ENCODE measurements at places on chromosomes 6 and 20. TPM values are rescaled to one million over a fixed set of nuclear protein-coding genes. Genes with fewer than 3 reads are reported as not detected.

DNA sequence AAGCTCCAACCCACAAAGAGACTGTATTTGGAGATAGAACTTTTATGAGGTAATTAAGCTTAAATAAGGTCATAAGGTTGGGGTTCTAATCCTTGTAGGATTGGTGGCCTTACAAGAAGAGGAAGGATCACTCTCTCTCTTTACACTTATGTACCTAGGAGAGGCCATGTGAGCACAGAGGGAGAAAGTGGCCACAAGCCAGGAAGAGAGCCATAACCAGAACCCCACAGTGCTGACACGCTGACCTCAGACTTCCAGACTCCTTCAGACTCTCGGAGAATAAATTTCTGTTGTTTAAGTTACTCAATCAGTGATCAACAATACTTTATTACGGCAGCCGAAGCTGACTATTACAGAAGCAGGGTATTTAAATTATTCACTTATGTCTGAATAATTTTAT, 430.5 kb upstream of the EPHA7 start:
- DNase-seq = no peak

DNA sequence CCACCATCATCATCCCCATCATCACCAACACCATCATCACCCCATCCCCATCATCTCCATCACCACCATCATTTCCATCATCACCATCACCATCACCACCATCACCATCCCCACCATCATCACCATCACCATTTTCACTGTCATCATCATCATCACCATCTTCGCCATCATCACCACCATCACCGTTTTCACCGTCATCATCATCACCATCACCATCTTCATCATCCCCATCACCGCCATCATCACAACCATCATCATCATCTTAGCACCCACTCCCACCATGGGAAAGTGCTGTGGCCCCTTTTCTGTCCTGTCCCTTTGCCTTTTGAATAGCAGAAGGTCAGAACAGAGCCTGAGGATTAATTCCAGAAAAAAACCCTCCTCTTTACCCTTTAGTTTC, 28.5 kb upstream of the GATA5 start:
- DNase-seq = no peak

- DNase-seq = no peak
Measured at GRCh38 chr6:15953152-15953880, 175.6 kb upstream of the MYLIP start.

DNA sequence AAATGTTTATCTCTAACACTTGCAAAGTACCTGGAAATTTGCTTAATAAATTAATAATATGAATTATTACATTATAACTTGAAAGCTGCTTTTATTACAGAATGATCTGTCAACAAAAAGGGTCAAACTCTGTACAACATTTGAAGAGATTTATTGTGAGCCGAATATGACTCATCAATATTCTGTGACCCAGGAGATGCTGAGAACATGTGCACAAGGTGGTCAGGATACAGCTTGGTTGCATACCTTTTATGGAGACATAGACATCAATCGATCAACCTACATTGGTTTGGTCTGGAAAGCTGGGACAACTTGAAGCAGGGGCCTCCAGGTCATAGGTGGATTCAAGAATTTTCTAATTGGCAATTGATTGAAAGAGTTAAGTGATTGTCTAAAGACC, 79.0 kb downstream of the RNASET2 start:
- DNase-seq = no peak

DNA sequence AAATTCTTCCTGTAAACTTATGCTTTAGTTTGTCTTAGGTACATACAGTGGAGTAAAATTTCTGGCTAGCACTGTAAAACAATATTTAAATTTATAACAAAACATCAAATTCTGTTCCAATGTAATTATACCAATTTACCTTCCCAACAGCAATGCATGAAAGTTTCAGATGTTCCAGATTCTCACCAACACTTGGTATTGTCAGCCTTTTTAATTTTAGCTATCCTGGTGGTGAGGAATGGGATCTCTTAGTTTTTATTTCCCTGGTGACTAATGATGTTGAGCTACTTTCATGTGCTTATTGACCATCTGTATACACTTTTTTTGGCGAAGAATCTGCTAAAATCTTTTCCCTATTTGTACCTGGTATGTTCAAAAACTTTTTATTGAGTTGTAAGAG, 76.1 kb upstream of the PHACTR1 start:
- no peak for DNase-seq

DNA sequence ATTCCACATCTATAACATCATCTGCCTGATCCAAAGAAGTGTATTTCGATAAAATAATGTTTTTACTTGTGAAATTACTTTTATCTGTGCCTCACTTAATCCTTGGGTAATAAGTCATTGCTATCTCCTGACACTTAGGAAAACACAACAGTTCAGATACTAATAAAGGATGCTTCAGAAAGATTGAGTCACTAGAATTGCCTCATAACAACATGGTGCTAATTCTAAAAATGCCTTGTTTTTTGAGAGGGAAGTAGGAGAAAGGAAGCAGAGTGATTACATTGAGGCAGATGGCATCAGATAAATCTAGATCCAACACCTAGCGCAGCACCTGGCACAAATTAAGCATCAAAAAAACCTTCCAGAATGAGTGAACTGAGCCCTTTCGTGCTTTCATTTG, 69.0 kb downstream of the NCOA7 start:
- no peak for DNase-seq

- DNase-seq = no peak
Measured at GRCh38 chr20:63145156-63145555, 70.8 kb downstream of the YTHDF1 start.

- DNase-seq = no peak
Measured at GRCh38 chr6:36844232-36845170, 5.3 kb upstream of the CPNE5 start.

GRCh38 chr20:59005523-59006166, 1.4 kb downstream of the CTSZ start:
- DNase-seq = no peak

GRCh38 chr6:107110200-107110599, 5.1 kb downstream of the BEND3 start:
- no peak for DNase-seq

- DNase-seq = no peak
Measured at GRCh38 chr6:12280902-12281301, 9.3 kb upstream of the EDN1 start.

GRCh38 chr6:152318278-152318677, 318.9 kb downstream of the SYNE1 start:
- no peak for DNase-seq

GRCh38 chr20:57619051-57619831, 985 bp downstream of the ZBP1 start:
- no peak for DNase-seq

GRCh38 chr6:144372611-144373594, 87.8 kb downstream of the UTRN start:
- no peak for DNase-seq

- DNase-seq = no peak
Measured at GRCh38 chr6:132228894-132229293, 172.4 kb downstream of the MOXD1 start.

GRCh38 chr6:167567142-167568033, 242.5 kb downstream of the TTLL2 start:
- DNase-seq = no peak

- no peak for DNase-seq
Measured at GRCh38 chr6:122995921-122996793, at the start of gene CLVS2. CLVS2 (plus strand) TSS chr6:122996235; CDS start chr6:122997778, 1,543 bp downstream.

GRCh38 chr20:3752386-3752759, 15.2 kb downstream of the ADISSP start:
- DNase-seq = no peak

GRCh38 chr20:63194007-63194796, 21.7 kb downstream of the YTHDF1 start:
- DNase-seq = no peak

DNA sequence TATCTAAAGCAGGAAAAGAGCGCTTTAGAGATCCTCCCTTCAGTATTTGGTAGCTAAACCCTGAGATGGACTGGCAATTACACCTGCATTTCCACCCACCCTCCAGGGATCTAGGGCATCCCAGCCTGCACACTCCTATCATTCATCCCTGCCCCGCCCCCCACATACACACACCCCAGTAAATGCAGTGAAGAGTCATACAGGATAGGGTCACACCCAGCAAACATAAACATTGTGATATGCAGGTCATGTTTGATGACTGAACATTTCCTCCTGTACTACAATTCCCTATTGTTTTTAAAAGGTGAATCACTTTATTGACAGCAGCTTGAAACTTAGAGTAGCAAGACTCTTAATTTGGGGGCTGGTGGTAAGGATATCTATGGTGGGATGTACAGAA, 112.9 kb downstream of the FOXO3 start:
- DNase-seq = peak; percentile 71

GRCh38 chr6:41546866-41547798, 951 bp downstream of the FOXP4 start:
- DNase-seq = no peak

DNA sequence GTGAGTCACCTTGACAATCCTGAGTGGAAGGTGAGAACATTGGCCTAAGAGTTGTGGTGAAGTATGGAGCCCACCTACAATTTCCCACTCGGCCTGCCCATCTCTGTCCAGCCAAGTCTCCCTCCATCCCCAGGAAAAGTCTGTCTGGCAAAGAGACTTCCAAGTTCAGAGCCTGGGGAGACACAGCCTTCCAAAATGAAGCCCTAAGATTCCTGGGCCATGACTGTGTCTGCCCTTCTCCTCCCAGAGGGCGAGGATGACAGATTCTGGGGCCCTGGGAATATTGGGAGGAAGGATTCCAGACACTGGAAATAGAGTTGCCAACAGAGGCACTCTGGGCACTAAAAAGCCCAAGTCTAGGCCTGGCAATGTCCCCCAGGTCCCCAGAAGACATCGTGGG, 176.8 kb downstream of the NFATC2 start:
- no peak for DNase-seq

DNA sequence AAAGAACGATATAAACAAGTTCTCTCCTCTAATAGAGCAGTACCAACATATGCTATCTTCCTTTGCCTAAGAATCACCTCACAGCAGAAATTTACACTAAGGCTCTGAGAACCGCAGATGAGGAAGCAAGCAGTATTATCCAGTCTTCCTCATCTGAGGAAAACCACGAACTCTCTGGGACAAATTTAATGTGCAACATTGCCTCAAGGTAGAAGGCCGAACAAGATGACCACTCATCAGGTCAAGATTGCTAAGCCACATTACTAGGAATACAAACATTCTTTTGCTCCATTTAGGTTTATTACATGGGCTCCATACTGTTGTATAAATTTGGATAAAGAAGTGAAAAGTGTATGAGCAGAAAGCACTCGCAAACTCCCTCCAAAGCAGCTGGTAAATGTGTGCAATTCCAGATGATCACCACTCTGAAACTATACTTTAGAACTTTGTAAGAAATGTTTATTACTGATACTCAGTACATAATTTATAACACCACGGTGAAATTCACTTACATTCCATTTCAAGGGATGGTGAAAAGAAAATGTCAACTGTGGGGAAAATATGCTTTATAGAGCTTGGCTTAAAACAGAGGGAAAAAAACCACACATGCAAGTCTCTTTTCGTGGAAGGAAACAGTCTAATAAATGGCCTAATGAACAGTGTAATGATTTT, 398.4 kb downstream of the BTBD9 start:
- no peak for DNase-seq

- no peak for DNase-seq
Measured at GRCh38 chr20:54212871-54213270, 5.0 kb downstream of the PFDN4 start.

- DNase-seq = peak; percentile 90
Measured at GRCh38 chr6:134436281-134436815, 118.4 kb upstream of the SGK1 start.

DNA sequence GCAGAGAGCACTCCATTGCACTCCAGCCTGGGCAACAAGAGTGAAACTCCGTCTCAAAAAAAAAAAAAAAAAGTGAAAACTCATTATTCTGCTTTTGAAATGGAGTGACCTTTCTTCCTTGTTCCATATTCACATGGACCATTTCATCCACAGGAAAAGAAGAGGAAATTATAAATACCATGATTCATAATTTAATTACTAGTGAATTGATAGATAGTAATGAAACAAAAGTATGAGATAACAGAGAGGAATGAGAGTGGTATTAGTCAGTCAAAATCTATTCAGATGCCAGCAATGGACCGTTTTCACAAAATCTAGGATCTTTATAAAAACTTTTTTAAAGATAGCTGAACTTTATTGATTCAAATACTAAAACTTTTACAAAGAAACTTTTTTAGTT, 443.1 kb upstream of the FLRT3 start:
- DNase-seq = no peak

DNA sequence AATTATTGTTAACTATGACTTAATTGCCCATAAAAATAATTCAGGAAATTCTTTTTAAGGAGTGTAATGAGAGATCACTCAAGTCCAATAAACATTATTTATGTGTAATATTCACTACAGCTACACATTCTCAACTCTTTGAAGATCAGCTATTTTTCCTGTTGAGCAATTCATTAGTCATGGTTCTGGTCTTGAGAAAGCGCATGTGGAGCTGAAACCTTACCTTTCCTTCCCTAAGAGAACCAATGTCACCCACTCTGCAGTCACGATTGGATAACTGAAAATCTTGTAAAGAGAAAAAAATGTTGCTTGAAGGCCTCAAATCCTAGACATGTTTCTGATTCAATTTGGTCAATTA, 736.9 kb upstream of the MARCKS start:
- no peak for DNase-seq

DNA sequence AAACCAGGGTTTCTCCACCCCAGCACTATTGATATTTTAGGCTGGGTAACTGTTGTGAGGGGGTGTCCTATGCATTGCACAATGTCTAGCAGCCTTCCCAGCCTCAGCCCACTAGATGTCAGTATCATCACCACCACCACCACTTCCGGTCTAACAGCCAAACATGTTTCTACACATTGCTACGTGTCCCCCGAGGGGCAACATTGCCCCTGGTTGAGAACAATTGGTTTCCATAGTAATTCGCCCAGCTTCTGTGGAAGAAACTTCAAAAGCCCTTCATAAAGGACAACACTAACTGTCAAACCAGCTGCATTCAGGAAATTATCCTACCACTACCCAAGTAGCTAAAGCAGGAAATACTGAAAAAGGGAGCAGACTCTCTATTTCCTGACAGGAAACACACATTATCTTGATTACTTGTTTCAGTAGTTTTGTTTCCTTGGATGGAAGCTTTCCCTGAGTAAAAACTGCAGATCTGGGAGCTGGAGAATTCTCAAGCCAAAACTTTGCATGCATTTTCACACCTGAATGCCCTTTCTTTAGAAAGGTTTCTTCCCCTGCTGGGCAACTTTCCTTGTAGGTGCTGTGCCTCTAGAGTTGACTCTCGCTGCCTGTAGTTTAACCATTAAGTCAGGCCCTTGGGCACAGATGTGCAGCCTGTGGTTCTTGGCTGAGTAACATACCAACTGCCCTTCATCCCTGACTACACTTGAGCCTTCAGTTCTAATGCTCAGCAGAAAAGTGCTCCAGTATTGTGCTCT, 23.6 kb downstream of the PKHD1 start:
- DNase-seq = no peak

Gene MEP1A
- not detected for total RNA-seq

Gene SLC32A1
- not detected for total RNA-seq

Gene CAGE1
- not detected for total RNA-seq

Gene THBS2
- 0.05 TPM for total RNA-seq

Gene HRH3
- 0.10 TPM for total RNA-seq

Gene TXLNB
- not detected for total RNA-seq

Gene SLC2A4RG
- total RNA-seq = 166 TPM

Gene DCDC2
- total RNA-seq = 0.15 TPM

Gene GSTA4
- total RNA-seq = 3.9 TPM

Gene SNX9
- 46.0 TPM for total RNA-seq

Gene PRDM1
- total RNA-seq = 2.6 TPM

Gene GPR63
- 0.95 TPM for total RNA-seq

Gene POPDC3
- 29.2 TPM for total RNA-seq

Gene HEY2
- total RNA-seq = not detected

Gene FAM217A
- total RNA-seq = not detected

Gene C6orf141
- total RNA-seq = 0.15 TPM

Gene PPP1R16B
- 0.92 TPM for total RNA-seq

Gene FUT9
- not detected for total RNA-seq

Gene NHSL1
- 20.6 TPM for total RNA-seq

Gene MYT1
- total RNA-seq = 0.41 TPM
